ENCODE measurements at places on chromosomes 4 and X.

DNA sequence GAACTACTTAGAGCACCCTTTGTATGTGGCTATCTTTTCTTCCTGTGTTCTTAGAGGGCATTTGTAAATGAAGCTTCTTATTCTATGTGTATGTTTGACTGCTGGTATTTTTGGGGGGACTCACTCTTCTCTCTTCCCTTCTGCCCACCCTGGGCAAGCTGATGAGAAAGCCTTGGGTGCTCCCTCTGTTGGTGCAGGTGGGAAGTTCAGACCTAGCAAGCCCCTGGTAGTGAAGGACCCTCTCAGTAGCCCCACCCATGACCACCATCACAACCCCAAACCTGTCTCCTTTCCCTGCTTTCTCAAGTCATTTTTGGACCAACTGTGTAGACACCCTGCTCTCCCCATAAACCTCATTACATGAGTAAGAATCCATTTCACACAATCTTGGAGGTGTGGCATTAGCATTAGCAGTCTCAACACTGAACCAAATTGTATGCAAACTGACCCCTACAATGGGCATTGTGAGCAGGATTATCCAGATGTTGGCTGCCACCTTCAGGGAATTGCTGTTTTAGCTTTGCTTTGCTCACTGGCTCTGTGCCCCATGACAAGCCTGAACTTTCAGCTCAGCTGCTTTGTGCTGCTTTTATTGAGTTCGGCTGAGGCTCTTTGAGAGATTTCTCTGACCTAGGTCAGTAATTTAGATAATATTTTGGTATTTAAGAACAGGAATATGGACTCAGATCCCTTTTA is 27.9 kb downstream of the TRIM61 start:
- no peak for DNase-seq

DNA sequence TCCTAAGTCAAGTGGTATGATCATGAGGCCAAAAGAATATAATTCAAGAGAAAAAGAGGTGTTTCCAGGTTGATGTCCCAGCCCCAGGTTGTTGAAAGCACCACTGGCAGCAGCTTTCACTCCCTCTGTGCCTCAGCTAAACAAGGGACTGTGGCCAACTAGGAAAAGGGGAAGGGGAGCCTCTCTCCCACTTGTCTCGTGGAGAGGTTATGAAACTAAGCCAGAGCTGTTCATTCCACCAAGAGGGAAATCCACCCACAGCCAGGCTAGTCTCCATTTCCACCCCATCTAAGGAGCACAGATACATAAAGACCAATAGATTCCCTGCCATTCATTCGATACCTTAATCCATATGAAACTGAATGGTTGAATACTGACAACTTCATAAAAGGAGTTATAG is 8.1 kb downstream of the ANXA5 start:
- DNase-seq = no peak

DNA sequence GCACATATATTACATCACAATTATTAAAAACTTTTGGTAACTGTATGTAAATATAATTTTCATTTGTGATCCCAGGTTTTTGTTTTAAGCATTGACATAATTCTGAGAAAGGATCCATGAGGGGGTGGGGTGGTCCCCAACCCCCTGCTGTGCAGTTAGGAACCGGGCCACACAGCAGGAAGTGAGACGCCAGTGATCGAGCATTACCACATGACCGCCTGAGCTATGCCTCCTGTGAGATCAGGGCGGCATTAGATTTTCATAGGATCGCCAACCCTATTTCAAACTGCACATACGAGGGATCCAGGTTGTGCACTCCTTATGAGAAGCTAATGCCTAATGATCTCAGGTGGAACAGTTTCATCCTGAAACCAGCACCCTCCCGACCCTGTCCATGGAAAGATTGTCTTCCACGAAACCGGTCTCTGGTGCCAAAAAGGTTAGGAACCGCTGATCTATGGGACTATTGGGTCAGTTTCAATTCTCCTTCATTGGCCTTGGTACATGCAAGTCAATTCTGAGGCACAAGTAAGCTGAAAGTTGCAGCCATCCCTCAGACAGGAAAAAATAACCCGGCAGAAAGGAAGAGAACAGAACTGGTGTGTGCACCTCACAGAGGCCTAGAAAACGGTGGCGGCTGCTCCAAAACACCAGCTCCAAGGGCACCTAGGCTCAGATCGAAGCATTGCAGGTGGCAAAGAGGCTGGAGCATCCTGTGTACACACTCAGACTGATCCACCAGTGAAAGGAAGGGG is 7.0 kb upstream of the TMSB4X start:
- no peak for DNase-seq

- DNase-seq = no peak
Measured at GRCh38 chr4:38526412-38526811, 137.6 kb upstream of the KLF3 start.

DNA sequence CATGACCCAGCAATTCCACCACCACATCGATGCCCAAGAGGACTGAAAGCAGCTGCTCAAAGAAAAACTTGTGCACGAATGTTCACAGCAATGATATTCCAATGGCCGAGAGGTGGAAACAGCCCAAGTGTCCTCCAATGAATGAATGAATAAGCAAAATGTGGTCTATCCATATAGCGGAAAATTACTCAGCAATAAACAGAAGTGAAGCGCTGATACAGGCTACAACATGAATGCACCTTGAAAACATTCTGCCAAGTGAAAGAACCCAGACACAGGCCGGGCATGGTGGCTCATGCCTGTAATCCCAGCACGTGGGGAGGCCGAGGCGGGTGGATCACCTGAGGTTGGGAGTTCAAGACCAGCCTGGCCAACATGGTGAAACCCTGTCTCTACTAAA is 5.2 kb upstream of the SLC2A9 start:
- no peak for DNase-seq
